ENCODE measurements at places on chromosomes 13 and 19. TPM values are rescaled to one million over a fixed set of nuclear protein-coding genes. Genes with fewer than 3 reads are reported as not detected.

DNA sequence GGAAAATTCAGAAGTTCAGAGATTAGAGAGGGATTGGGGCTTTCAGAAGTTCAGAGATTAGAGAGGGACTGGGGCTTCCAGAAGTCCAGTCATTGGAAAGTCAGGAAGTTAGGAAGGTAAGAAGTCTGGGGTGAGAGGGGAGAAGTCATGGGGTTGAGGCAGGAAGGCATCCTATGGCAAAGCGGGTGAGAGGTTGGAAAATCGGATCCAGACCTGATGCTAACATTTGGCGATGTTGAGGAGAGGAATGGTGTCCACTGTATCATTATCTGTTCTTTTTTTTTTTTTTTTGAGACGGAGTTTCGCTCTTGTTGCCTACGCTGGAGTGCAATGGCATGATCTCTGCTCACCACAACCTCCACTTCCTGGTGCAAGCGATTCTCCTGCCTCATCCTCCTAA lies 11.1 kb downstream of the SYT3 start:
- no peak for DNase-seq

DNA sequence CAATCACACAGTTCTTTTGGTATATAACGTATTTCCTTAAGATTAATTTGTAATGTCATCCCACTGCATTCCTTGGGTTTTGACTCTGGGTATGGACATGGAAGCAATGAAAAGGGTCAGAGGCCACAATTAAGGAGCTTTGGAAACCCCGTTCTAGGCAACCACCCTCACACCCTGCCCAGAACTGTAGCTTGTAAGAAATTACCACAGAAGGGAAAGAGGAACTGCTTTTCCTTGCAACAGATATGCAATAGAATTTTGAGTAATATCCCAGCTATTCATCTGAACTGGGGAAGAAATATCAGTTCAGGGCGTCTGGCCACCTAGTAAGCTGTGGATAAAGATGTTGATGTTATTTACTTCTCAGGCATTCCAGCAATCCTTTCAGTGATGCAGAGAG lies 985 bp upstream of the CLC start:
- no peak for DNase-seq

GRCh38 chr13:66612983-66613382 lies 617.2 kb downstream of the PCDH9 start:
- no peak for DNase-seq

DNA sequence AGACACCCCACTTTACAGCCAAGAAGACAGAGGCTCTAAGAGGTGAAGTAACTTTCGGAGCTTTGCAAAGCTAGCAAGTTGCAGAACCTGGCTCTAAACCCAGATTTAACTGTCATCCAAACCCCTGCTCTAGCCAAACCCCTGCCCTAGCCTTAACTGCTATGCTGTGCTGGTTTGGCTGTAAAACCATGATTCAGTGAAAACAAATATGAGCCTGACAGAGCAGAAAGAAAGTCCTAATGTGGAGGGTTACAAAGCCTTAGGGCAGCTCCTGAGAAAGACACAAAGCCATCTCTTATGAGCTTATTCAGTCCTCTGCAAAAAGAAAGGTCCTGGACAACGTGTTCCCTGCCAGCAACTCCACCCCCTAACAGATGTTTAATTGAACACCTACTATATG lies 172.8 kb downstream of the KATNAL1 start:
- no peak for DNase-seq

DNA sequence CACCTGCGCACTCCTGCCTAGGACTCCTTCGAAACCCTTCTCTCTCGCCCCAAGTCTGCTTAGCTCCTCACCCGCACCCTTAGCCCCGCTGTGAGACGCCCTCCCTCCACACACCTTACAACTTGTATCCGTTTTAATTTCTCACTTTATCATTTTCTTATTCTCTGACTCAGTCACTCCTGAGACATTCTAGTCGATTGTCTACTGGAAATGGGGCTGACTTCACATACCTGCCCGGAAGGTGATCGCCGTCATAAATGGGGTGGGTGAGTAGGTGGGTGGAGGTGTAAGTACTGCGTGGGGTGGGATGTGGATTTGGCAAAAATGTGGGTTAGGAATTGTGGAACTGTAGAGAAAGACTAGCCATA lies 714 bp downstream of the NDFIP2 start:
- DNase-seq = peak; percentile 78

DNA sequence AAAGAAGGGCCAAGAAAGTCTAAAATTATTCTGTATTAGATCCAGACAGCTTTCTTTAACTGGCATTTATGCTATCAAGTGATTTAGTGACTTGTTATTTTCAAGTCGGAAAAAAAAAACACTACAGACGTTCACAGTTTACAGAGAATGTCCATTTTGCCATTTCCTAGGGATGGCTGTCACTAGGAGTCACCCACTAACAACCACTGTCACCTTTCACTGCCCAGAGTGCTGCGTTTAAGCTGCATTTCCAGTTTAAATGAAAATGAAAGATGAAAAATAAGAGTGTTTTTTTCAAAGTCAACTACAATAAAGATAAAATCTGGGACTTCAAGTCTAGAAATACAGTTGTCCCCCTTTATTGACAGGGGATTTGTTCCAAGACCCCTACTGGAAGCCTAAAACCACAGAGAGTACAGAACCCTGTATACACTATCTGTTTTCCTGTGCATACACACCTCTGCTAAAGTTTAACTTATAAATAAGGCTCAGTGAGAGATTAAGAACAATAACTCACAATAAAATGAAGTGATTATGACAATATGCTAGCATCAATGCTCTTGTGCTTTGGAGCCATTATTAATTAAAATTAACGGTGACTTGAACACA lies 112.5 kb downstream of the SACS start:
- no peak for DNase-seq

GRCh38 chr13:34017231-34017630 lies 199.3 kb downstream of the RFC3 start:
- no peak for DNase-seq

GRCh38 chr19:34319785-34320184 lies 45.2 kb upstream of the GPI start:
- DNase-seq = no peak

DNA sequence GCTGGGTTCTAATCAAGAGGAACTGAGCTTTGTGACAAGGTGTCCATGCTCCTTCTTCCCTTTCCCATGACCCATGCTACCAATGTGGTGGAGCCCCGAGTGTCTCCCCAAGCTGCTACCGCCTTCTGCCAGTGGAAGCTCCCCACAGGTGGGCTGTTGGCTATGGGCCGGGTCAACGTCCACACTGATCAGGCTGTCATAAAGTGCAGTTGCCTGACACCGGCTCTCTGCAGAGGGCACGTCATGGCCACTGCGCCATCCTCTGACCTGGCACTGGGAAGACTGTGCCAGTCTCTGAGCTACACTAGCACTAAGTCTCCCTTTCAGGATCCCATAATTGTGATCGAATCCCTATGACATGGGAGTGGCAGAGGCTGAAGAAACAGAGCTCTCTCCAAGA lies 192.3 kb downstream of the USP12 start:
- no peak for DNase-seq

DNA sequence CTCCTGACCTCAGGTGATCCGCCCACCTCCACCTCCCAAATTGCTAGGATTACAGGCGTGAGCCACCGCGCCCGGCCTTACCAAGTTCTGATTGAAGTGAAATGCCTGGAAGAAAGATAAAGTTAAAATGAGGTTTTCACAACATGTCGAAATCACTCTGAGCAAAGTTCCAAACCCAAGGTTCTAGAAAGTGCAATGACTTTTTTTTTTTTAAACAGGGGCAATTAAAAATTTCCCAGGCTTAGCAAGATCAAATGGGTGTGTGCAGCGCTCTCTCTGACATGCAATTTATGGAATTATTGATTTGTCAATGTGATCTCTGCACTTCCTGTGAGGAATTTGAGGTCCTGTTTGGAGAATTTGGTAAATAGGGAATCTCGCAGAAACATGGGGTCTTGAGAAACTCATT lies 12.8 kb upstream of the MAP2K2 start:
- DNase-seq = no peak

DNA sequence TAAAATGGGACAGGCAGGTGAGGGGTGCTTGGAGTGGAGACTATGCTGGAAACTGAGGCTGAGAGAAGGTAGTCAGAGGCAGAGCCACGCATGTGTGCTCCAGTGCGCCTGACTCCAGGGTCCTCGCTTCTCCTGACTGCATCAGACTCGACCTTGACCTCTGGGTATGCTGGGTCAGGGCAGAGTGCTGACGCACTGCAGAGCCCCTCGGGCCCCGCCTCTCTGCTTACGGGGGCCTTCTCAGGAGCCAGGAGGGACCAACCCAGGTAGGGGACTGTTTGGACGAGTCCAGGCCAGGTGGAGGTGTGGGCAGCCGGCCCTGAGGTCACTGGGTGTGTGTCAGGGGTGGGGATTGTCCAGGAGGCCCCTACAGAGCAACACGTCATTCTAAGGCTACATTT lies 22.9 kb upstream of the SLC7A10 start:
- no peak for DNase-seq

DNA sequence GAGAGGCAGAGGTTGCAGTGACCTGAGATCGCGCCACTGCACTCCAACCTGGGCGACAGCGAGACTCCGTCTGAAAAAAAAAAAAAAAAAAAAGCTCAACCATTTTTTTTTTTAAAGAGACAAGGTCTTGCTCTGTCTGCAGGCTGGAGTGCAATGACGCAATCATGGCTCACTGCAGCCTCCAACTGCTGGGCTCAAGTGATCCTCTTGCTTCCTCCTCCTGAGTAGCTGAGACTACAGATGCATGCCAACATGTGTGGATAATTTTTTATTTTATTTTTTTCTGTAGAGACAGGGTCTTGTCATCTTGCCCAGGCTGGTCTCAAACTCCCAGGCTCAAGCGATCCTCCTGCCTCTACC lies 10.3 kb downstream of the EHD2 start:
- peak; percentile 60 for DNase-seq

GRCh38 chr19:51466723-51467122 lies 8.5 kb upstream of the SIGLEC8 start:
- no peak for DNase-seq

- DNase-seq = no peak
These were observed 54.1 kb downstream of the GJA3 start for GRCh38 chr13:20106742-20107141.

DNA sequence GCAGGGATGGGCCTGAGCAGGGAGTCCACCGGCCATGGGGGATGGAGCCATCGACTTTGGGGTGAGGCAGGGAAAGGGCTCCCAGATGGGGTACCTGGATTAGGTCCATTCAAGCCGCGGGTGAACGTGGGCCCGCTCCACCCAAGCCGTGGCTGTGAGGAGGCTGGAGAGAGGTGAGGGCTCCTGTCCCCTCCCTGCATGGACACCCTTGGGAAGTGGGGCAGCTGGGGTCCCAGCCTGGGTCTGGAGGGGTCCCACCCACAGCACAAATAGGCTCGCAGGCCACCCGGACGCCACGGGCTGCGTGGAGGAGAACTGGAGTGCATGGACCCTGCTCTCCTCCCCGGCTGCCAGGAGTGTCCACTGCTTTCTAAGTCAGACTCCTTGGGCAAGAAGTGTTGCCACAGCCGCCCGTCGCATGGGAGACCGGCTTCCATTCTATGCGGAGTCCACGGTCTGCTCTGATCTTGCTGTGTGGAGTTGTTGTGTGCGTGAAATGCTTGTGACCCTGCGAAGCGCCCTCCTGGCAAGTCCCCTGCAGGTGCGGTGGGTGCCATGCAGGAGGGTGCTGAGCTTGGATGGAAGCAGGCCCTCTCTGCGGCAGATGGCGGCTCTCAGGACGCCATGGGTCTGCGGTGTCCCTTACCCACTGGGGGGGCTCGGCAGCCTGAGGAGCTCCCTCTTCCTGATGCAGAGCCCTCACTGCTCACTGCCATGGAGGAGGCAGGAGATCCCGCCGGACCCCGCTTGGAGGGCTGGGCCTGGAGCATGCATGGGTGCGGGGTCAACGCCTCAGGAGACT lies 2.0 kb downstream of the DAZAP1 start:
- no peak for DNase-seq

- no peak for DNase-seq
These were observed 34.5 kb downstream of the MTUS2 start for GRCh38 chr13:28854657-28855056.

GRCh38 chr13:82477436-82477835 lies 1404.8 kb downstream of the SLITRK1 start:
- no peak for DNase-seq

DNA sequence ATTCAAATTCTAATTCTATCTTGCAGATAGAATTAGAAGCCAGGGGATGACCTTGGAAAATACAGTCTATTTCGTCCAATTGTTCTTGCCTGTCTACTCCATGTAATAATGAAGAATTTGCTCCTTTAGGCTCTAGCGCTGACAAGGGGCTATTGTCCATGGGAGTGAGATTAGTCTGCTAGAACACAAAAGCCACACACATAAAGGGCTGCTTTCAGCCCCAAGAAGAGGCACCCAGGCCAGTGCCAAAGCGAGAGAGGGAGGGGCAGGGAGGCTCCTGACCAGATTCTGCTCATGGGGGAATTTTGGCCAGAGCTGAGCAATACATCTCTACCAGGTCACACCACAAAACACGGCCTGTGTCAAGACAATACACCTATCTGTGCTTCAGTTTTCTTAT lies 1306.9 kb downstream of the UQCRFS1 start:
- DNase-seq = no peak

DNA sequence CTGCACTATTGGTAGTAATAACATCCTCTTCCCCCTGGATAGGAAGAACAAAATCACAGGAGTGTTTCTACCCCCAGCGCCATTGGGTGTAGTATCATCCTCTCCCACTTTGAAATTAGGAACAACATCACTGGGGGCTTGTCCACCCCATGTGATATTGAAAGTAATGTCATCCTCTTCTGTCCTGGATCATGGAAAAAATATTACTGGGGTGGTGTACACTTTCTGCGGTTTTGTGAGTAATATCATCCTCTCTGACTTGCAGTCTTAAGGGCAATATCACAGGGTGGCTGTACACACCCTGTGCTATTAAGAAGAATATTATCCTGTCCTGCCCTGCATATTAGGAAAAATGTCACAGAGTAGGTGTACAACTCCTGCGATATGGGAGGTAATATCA lies 4.9 kb upstream of the RGCC start:
- no peak for DNase-seq

DNA sequence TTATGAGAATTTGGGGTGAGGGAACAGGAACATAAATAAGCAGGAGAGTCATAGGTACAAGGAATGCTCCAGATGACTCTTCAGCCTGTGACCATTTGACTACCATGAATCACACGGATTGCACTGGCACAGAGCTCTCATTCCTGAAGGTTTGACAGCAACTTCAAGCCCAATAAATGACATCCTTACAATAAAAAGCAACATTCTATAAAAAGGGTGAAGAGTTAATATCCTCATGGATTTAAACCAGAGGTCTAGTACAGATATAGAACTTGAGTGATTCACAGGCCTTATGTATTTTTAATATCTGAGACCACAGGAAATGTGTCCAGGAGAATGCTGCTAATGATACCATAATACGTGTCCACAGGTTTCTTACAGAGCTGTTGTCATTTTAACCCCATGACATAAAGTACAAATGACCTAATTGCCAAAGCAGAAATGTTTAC lies 158.1 kb downstream of the IRS2 start:
- DNase-seq = no peak

GRCh38 chr19:1651568-1652291 lies 685 bp downstream of the TCF3 start:
- peak; percentile 50 for DNase-seq

Gene KCTD15
- 7.3 TPM for total RNA-seq

Gene MRPL34
- 75.8 TPM for total RNA-seq

Gene FUT1
- total RNA-seq = 0.32 TPM

Gene ERICH4
- total RNA-seq = not detected
